Activated CD8-positive, alpha-beta T cell treated with anti-CD3 and anti-CD28 coated beads for 36 hours (primary cell): ENCODE measurements at places on chromosomes 2 and 18. TPM values are rescaled to one million over a fixed set of nuclear protein-coding genes. Genes with fewer than 3 reads are reported as not detected.

The KHK gene
- 6.7 TPM for total RNA-seq

The INPP5D gene
- 40.2 TPM for total RNA-seq

DNA sequence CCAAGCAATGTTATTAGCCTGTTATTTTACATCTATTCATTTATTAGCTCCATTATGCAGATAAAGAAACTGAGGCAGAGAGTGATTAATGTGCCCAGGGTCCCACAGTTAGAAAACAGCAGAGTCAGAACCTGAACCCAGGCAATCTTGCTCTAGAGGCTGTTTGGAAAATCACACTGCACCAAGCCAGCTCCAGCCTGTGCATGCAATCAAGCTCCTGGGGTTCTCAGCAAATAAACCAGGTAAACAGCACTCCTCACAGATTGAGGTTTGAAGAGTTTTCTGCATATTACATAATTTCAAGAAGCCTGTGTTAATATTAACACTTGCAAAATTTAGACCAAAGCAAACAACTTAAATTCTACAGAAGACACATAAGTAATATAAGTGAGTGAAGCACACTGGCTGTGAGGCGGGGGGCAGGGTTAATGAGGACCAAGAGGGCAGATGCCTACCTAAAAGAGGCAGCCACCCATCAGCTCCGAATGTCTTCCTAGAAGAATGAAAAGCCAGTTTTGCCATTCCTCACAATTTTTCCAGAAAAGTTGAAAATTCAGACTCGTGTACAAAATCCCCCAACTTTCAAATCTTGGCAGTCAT lies 35.4 kb downstream of the CACNB4 start:
- H3K27me3 ChIP-seq: peaks cover 4% of the 10 kb centered on the region
- no peak overlapping the region for H3K4me3 ChIP-seq
- DNase-seq: no peak

GRCh38 chr2:1307670-1308069 lies 105.6 kb upstream of the TPO start:
- no peak overlapping the region for H3K4me3 ChIP-seq
- no peak for DNase-seq
- H3K36me3 ChIP-seq: no peaks in the 10 kb centered on the region
- no peaks in the 10 kb centered on the region for H3K4me1 ChIP-seq
- no peak overlapping the region for H3K27ac ChIP-seq
- peaks cover 3% of the 10 kb centered on the region for H3K27me3 ChIP-seq

DNA sequence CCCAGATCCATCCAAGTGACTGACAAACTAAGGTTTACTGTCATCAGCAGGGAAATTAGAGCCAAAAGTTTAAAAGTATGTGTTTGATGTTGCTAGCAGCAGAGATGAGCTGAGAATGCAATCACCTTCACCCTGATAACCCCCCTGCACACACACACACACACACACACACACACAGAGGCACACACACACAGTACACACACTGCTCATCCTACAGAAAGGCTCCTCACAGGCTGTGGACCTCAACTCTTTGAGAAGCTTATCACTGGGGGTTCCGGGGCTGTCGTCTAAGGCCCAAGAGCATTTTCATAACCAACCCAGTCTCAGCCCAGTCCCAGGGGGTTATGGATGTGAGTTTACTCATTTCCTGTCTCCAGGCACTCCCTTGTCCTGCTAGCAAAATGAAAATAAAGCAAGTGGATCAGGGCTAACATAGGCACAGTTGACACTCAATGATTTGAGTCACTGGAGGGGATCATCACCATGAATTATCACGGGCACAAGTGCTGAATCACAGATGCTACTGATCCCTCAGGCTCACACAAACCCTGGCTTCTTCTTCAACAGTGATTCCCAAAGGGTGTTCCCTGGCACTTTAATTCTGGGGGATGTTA lies 76.6 kb downstream of the ALK start:
- H3K27ac ChIP-seq: no peak overlapping the region
- DNase-seq: no peak
- no peaks in the 10 kb centered on the region for H3K36me3 ChIP-seq

GRCh38 chr18:76495006-76495370 lies at the start of gene ZNF516:
Gene ZNF516, minus strand, starts transcription at chr18:76495242. Its CDS starts 52,188 bp downstream, at chr18:76443054.
- peak within 1 kb of the TSS; percentile 25 for H3K27ac ChIP-seq
- peaks cover 44% of the 10 kb centered on the region for H3K27me3 ChIP-seq
- peaks cover 3% of the 10 kb centered on the region for H3K36me3 ChIP-seq
- peak; percentile 33 for DNase-seq
- peak within 1 kb of the TSS; percentile 90 for H3K4me3 ChIP-seq
- peaks cover 22% of the 10 kb centered on the region for H3K4me1 ChIP-seq

DNA sequence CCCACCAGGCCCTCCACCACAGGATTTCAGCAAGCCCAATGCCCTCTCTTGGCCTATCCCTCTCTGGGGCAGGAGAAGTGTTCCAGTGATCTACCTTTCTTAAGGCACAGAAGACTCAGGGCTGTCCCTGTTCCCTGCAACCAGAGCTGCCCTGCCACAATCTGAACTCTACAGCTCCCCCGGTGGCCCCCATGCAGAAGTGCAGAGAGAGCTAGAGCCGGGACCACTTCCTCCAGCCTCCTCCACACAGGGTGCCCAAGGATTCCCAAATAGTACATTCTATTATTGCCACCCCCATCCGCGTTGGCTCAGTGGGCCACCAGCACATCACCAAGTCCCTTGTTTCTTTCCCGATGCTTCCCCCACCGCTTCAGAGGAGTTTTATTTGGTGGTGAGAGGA lies 114.8 kb upstream of the PTPRM start:
- H3K36me3 ChIP-seq: no peaks in the 10 kb centered on the region
- H3K27ac ChIP-seq: no peak overlapping the region
- DNase-seq: peak; percentile 5
- no peaks in the 10 kb centered on the region for H3K27me3 ChIP-seq
- H3K4me1 ChIP-seq: no peaks in the 10 kb centered on the region

DNA sequence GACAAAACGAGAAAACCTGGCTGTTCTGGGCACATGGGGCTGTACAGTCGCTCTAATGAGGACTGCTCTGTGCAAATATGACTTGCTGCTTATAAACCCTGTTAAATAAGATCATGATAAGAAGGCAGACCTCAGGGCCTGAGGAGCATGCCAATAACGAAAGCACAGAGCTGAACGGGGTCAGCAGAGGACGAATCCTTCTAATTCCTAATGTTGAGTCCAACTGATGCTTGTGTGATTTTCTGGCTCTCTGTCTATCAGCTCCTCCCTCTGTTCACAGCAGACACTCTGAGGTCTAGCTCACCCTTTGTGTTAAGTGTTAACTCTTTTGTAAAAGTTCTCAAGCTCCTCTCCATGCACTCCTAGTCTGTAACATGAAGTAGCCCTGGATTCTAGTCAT lies 167.2 kb upstream of the REV1 start:
- H3K27me3 ChIP-seq: no peaks in the 10 kb centered on the region
- no peak overlapping the region for H3K4me3 ChIP-seq
- no peaks in the 10 kb centered on the region for H3K36me3 ChIP-seq
- H3K27ac ChIP-seq: no peak overlapping the region
- H3K4me1 ChIP-seq: no peaks in the 10 kb centered on the region

DNA sequence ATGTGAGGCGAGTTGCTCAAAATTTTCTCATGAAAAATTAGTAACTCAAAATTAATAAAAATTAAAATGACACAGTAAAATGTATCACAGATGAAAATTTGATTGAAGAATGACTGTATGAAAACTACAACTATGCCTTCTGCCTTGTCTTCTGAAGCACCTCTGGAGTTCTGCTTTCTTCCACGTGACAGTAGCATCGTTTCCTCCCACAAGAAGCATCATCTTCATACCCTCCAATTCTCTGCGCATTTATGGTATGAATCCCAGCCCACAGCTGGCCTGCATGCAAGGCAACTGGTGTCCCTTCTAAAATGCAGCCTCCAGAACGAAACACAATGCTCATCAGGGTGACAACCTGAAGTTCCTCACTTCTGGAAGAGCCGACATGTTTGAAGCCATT lies 189.9 kb downstream of the MYO1B start:
- H3K27me3 ChIP-seq: no peaks in the 10 kb centered on the region
- H3K4me3 ChIP-seq: no peak overlapping the region
- H3K36me3 ChIP-seq: no peaks in the 10 kb centered on the region
- no peaks in the 10 kb centered on the region for H3K4me1 ChIP-seq

The PDE1A gene
- not detected for total RNA-seq

DNA sequence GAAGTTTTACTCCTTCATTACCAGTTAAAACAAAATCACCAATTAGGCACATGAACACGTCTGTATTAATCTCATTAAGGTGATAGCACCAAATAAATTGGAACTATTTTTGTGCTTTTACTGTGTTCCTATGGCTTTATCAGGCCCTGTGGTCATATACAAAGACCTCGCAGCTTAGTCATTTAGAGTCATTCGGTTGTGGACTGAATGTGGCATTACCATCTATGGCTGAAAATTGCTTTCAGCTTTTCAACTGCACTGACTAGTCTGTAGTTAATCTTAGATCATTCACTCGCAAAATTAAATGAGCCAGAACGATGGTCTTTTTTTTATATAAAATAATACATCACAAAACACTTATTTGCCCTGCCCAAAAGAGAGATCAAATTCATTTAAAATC lies 601.7 kb downstream of the NR4A2 start:
- no peak overlapping the region for H3K27ac ChIP-seq
- no peaks in the 10 kb centered on the region for H3K27me3 ChIP-seq
- no peak overlapping the region for H3K4me3 ChIP-seq
- no peaks in the 10 kb centered on the region for H3K36me3 ChIP-seq
- no peaks in the 10 kb centered on the region for H3K4me1 ChIP-seq

DNA sequence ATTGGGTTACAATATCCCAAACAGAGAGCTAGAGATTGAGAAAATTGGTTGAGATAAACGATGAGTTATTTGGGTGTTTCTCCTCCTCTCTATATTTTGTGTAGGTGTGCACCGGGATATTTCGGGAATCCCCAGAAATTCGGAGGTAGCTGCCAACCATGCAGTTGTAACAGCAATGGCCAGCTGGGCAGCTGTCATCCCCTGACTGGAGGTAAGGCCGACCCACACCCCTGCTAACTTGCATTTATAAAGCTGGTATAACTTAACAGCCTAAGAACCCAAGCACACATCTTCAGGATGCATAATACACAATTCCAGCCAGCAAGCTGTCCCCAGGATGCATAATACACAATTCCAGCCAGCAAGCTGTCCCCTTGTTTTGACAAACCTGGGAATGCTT lies 124.6 kb upstream of the TTC39C start:
- H3K27ac ChIP-seq: no peak overlapping the region
- no peak overlapping the region for H3K4me3 ChIP-seq
- DNase-seq: no peak
- H3K4me1 ChIP-seq: peaks cover 13% of the 10 kb centered on the region

The FBXO41 gene
- total RNA-seq: 41.5 TPM

- H3K27ac ChIP-seq: peak overlapping the region; percentile 52
- no peak overlapping the region for H3K4me3 ChIP-seq
- peaks cover 5% of the 10 kb centered on the region for H3K36me3 ChIP-seq
- H3K27me3 ChIP-seq: no peaks in the 10 kb centered on the region
- H3K4me1 ChIP-seq: peaks cover 25% of the 10 kb centered on the region
Observed at GRCh38 chr18:3209859-3210569, 9.8 kb downstream of the MYOM1 start.

The NR4A2 gene
- total RNA-seq: 61.6 TPM

DNA sequence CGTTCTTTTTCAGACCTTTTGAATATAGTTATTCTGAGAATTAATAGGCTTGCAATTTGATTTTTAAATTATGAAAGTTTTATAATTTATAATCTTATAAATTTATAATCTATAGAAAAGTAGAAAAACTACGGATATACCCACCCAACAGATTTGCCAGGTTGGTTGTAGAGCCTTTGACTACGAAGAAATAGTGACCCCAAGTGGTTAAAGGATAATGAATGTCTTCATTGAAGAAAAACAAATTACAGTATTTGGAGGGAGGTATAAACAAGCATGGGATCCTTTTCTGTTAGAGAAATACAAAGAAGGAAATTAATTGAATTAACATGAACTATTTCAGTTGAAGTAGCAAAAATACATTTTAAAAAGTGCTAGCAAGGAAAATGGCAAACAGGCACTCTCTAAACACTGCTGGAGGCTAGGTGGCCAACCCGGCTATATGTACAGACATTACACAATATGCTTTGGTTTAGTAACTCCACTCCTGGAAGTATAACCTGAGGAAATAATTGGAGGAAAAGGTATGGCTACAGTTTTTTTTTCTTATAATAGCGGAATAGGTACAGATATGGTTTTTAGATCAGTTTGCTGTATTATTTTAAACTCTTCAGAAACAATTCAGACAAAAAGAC lies 110.9 kb downstream of the MIB1 start:
- no peaks in the 10 kb centered on the region for H3K27me3 ChIP-seq
- peaks cover 7% of the 10 kb centered on the region for H3K4me1 ChIP-seq
- DNase-seq: no peak
- peaks cover 11% of the 10 kb centered on the region for H3K36me3 ChIP-seq
- no peak overlapping the region for H3K4me3 ChIP-seq

- H3K4me3 ChIP-seq: peak overlapping the region; percentile 73
- no peaks in the 10 kb centered on the region for H3K36me3 ChIP-seq
- no peaks in the 10 kb centered on the region for H3K27me3 ChIP-seq
- peak overlapping the region; percentile 81 for H3K27ac ChIP-seq
Observed at GRCh38 chr2:25215948-25216679, 47.7 kb upstream of the POMC start.

- H3K27ac ChIP-seq: no peak overlapping the region
- H3K4me1 ChIP-seq: peaks cover 21% of the 10 kb centered on the region
- H3K27me3 ChIP-seq: no peaks in the 10 kb centered on the region
- H3K36me3 ChIP-seq: peaks cover 39% of the 10 kb centered on the region
- DNase-seq: no peak
Observed at GRCh38 chr2:168559187-168559586, 103.1 kb downstream of the CERS6 start.

- DNase-seq: peak; percentile 14
- peaks cover 26% of the 10 kb centered on the region for H3K4me1 ChIP-seq
- peaks cover 29% of the 10 kb centered on the region for H3K27me3 ChIP-seq
Observed at GRCh38 chr2:149167941-149168340, 129.4 kb downstream of the LYPD6B start.

GRCh38 chr18:34122724-34123334 lies 101.9 kb downstream of the NOL4 start:
- H3K4me1 ChIP-seq: no peaks in the 10 kb centered on the region
- H3K27me3 ChIP-seq: no peaks in the 10 kb centered on the region
- no peak overlapping the region for H3K4me3 ChIP-seq
